ENCODE measurements at places on chromosomes 7 and 10.

- DNase-seq, result no peak
Observed at GRCh38 chr7:44173911-44174693, 15.1 kb downstream of the GCK start.

DNA sequence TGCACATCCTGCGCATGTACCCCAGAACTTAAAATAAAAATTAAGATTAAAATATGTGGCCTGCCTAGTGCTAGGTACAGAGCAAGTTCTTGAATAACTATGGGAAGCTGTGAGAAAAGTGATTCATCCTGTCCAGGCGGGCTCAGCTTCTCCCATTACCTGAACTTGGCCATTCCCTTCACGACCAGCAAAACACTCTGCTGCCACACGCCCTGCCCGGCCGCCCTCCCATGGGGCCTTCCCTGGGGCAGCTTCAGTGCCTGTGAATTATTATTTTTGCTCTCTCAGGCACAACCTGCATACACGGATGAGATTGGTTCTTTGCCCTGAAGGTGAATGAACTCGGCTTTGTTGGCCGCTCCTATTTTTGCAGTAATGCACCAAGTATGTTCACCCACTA is 209.2 kb upstream of the SHH start:
- DNase-seq, result no peak

- DNase-seq, result no peak
Observed at GRCh38 chr7:137020351-137020750, 151.9 kb downstream of the CHRM2 start.

GRCh38 chr10:78321000-78321399 is 287.3 kb downstream of the RPS24 start:
- DNase-seq, result no peak

DNA sequence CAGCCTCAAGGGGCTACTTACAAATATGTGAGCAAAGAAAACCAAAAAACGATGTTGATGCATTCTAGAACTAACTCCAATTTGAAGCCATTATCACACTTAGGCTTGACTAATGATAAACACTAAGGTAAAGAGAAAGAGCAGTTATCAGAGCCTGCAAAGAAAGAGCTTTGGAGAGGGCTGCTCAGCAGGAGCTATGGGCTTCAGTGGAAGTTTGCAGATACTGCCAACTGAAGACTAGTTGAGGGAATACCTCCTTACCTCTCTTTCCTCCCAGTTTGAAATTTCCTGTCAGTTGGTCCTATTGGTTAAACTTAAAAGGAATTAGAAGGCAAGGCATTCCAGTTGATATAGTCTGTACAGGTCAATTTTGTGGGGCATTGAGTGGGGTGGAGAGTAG is 498.1 kb upstream of the POT1 start:
- no peak for DNase-seq

DNA sequence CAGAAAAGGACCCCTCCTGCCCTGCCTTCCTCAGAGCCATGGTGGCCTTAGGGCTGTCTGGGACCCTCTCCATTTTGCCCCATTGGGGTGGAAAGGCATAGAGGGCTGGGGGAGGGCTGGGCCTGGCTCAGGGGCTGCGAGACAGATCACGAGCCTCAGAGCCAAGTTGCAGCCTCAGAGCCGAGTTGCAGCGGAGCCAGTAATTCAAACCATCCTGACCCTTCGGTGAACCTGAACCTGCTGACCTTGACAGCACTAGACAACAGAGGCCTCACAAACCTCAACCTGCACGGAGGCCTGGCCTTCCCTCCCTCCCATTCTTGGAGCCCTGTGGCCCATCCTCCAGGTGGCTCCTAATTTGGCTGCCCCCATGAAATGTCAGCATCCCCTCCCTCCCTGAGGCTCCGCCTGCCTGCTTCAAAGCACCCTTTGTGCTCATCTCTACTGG is 45.4 kb downstream of the PAX2 start:
- no peak for DNase-seq

DNA sequence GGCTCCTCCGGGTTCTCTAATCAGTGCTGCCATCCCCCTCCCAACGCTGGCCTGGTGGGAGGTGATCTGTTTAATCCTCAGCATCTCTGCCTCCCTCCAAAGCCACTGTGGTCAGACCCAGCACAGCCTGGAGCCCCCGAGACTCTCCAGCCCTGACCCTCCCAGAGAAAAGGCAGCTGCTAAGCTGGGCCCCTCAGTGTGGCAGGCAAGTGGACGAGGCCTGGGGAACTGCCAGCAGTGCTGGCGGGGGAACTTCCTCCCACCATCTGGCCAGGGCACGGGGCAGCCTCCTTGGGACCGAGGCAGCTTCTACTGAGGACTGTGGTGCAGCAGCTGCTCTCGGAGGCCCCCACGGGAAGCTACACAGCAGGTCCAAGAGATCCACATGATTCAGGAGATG is 51.1 kb downstream of the DPYSL4 start:
- no peak for DNase-seq

- no peak for DNase-seq
Observed at GRCh38 chr10:78856421-78856820, 212.3 kb upstream of the ZMIZ1 start.

- DNase-seq, result no peak
Observed at GRCh38 chr7:12504149-12504548, 66.4 kb upstream of the SCIN start.

DNA sequence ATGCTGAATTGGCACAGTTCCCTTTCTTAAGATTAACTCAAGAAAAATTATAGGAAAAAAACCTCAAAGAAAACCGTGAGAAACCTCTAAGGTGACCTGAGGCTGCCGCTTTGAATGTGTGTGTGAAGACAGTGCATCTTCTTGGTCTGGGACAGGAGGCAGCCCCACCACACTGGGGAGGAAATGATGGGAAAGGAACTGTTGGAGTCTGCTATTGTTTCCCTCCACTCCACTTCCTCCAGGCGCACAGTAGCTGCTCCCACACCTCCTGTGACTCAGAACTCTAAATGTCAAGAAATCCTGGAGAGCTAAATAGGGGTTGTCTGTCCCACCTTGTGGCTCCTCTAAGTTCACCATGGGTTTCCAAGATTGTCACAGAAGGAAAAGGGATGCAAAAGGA is 179.4 kb downstream of the PDE1C start:
- DNase-seq, result no peak

DNA sequence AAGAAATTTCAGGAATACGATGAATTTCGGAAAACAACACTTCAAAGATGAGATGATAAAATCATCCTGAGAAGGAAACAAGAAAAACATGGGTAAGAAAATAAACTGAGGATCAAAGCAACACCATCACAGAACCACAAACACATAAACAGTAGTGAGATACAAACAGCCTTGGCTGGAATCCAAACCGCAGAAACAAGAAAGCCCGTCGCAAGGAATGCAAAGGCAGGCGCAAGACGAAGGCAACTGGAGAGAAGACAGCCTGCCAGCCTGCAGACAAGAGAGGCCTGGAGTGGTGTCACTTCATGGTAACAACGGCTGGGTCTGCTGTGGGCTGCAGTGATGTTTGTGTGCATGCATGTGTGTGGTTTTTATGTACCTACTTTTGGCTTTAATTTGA is 61.8 kb upstream of the DRGX start:
- no peak for DNase-seq

- no peak for DNase-seq
Observed at GRCh38 chr10:29980084-29980483, 79.3 kb downstream of the JCAD start.

DNA sequence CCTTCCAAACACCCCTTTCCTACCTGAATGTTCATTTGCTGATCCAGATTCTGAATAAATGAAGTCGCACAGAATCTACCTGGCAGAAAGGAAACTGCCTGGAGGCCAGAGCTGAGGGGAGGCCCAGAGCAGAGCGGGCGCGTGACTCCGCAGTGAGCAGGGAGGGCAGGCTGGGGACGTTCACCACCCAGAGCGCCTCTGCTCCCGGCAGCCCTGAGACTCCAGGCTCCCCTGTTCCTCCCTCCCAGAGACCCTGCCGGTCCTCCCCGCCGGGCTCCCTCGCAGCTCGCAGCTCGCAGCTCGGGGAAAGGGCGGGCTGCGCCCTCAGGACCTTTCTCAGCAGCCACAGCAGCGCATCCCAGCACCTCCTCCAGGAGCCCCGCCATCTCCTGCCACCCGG is 176.7 kb upstream of the ZNF32 start:
- DNase-seq, result no peak

All from SK-N-MC (cell line).